ENCODE measurements at places on chromosomes 5 and 9.

- no peak for DNase-seq
Measured at GRCh38 chr5:1129711-1130055, 17.8 kb upstream of the SLC12A7 start.

- DNase-seq: no peak
Measured at GRCh38 chr9:90568667-90569066, 74.0 kb downstream of the DIRAS2 start.

DNA sequence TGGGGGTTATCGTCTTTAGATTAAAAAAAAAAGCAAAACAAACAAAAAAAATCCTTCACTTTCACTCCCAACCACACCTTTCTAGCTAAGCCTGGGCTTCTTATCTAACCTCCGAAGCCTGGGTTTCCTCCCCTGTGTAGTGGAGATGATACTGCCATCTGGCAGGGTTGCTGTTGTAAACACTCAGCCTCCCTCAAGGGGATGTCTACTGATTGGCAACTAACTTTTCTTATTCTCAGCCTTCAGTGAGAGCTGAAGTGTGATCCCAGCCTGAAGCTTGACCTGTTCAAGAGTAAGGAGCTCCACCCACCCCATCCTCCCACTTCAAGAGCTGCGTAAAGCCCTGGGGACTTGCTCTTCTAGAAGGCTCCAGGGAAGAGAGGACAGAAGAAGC lies 21.5 kb upstream of the WWC1 start:
- DNase-seq: no peak

GRCh38 chr5:55226027-55226933 lies 835 bp downstream of the MCIDAS start:
- DNase-seq: no peak

GRCh38 chr9:129323999-129324553 lies 146.0 kb upstream of the IER5L start:
- DNase-seq: no peak

GRCh38 chr5:178266581-178266980 lies 34.0 kb upstream of the PHYKPL start:
- DNase-seq: no peak

GRCh38 chr9:84293001-84293798 lies 47.4 kb downstream of the SLC28A3 start:
- DNase-seq: no peak

GRCh38 chr5:91841423-91841822 lies 458.3 kb upstream of the ARRDC3 start:
- no peak for DNase-seq

DNA sequence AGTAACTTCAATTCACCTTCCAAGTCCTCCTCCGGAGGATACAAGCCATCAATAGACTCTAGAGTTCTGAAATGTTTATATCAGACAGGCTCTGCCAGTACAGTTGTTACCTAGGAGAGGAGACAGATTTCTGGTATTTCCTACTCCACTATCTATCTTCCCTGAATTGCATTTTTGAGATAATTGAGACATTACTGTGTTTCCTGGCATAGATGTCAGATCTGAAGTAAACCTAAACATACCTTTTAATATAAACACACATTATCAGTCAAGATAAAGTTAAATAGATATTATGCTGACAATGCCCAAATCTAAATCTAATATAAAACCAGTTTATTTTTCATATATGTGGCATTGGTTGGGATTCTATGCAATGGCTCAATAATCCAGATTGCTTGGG lies 8.2 kb upstream of the TYRP1 start:
- DNase-seq: no peak

DNA sequence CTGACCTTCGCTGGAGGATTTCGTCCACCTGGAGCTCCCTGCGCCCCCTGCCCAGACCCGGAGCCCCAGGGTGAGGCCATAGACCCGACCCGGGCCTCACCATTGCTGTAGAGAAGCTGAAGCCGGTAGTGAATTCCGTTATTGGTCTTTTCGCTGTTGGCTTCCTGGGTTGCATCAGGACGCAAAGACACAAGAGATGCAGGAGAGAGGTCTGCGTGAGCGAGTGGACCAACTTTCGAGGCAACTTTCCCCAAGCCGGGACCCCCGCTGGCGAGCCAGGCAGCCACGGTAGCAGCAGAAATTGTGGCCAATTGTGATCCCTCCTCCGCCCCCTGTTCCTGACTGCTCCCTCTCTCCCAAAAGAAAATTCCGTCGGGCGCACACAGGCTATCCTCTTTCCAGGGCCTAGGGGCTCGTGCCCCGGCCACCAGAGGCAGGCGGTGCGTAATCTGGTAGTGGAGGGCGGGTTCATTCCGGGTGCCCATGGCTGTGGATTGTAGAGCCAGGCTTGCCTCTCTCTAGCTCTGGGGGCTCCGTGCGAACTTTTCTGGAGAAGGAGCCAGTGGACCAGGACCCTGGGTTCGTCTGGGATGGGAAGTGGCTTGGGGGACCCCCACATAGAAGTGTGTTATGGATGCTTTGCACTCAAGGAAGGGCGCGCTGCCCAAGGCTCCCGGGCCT lies 3.3 kb downstream of the EBF1 start:
- DNase-seq: no peak

DNA sequence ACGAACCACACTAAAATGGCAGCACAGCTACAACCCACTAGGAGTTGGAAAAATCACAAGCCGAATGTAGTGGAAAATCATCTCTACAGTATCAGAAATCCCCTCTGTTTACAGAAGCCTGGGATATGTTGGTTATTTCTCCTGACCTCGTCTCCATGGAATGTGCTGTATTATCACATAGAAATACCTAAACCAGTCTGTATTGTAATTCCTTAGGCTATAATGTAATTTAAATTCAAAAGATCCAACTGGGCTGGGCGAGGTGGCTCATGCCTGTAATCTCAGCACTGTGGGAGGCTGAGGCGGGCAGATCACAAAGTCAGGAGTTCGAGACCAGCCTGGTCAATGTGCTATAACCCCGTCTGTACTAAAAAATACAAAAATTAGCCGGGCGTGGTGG lies 244.8 kb upstream of the MPDZ start:
- DNase-seq: no peak

GRCh38 chr9:95495961-95496360 lies 20.8 kb downstream of the PTCH1 start:
- no peak for DNase-seq

DNA sequence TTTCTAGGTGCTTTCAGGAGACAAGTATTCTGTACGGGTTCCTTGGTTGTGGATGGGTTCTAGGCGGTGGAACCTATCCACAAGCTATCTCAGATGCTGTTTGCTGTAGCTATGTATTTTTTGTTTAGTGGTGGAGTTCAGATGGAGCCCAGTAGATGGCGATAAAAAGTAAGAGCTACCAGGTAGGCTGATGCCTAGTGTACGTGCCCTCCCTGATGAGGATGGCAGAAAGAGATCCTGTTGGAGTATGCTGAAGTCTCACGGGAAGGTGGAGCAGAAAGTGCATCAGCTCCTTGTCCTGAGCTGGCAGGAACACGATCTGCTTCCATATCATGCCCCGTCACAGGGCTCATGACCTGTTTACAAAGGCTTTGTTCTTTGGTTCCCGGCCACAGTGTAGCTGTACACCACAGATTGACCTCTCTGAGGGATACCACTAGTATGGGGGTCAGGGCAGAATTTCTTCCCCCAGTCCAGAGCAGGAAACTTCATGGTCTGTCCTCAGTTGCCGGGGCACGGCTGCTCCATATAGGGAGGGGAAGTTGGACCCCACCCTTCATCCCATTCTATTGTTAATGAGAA lies 12.6 kb upstream of the UGT3A2 start:
- DNase-seq: no peak

DNA sequence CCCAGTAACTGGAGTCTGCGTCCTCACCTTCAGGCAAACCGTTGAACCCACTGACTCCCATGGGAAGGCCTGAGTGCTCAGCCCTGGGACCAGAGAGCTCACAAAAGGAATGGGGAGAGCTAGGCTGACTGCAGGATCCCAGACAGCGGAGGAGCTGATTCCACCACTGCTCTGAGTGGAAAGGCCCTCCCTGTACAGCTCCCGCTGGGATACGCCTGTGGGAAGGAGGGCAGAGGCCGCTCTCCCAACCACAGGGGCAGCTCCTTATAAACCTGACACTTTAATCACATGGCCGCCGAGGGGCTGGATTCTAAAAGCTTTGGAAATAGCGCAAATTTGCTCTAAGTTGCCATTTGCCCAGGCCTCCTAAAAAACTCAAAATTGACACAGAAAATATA lies 37.1 kb downstream of the DBH start:
- DNase-seq: no peak
